ENCODE measurements at places on chromosomes 3 and 15.

DNA sequence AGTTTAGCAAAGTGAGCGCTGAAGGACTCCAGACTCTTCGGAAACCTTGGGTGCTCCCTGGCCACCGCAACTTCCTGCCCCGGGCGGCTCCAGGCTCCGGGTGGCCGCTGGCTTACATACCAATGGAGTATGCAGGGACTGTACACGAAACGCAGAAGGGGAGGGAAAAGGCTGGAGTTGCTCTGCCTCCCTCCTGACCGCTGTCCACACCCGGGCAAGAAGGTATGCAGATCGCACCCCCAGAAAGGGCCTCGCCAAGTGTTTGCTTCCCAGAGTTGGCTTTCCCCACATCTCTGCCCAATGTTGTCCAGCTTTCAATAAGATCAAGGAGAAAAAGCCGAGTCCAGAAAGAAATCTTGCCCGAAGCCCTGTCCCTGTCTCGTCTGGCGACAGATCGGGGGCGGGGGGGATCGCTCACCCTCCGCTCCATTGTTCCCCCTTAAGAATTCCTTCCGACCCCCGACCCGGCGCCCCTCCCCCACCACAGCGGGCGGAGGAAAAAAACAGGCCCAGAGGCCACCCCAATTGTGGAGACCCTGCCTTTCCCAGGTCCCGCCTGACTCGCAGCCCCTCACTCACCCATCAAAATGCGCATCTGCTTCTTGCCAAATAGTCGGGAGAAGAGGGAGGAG, 533 bp downstream of the ARF4 start:
- DNase-seq, result peak; percentile 93

DNA sequence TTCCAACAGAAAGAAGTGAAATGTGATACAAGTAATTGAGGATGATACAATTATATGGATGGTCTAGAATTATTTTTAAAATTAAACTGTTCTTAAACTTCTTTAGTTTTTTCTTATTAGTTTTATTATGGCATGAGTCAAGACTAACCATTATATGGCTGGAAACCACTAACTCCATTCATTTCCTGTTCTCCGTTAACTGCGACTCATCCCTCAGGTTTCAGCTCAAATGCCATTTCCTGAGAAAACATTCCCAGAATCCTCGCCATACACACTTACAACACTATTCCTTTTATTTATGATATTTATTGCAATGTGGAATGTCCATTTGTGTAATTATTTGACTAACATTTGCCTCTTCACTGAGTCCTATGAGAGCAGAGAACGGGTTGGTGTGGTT, 394.1 kb downstream of the SOX2 start:
- DNase-seq, result no peak

- DNase-seq, result no peak
Observed at GRCh38 chr3:45080824-45081223, 54.7 kb downstream of the CLEC3B start.

- peak; percentile 87 for DNase-seq
Observed at GRCh38 chr15:62068071-62068809, 1.5 kb downstream of the C2CD4A start.

- no peak for DNase-seq
Observed at GRCh38 chr3:140529558-140529957, 148.3 kb upstream of the TRIM42 start.

GRCh38 chr15:90620379-90621067, 90.8 kb downstream of the CRTC3 start:
- DNase-seq, result no peak

GRCh38 chr3:186425788-186426730, 64.0 kb upstream of the DGKG start:
- no peak for DNase-seq

GRCh38 chr3:165075695-165076094, 2.6 kb downstream of the SI start:
- no peak for DNase-seq

DNA sequence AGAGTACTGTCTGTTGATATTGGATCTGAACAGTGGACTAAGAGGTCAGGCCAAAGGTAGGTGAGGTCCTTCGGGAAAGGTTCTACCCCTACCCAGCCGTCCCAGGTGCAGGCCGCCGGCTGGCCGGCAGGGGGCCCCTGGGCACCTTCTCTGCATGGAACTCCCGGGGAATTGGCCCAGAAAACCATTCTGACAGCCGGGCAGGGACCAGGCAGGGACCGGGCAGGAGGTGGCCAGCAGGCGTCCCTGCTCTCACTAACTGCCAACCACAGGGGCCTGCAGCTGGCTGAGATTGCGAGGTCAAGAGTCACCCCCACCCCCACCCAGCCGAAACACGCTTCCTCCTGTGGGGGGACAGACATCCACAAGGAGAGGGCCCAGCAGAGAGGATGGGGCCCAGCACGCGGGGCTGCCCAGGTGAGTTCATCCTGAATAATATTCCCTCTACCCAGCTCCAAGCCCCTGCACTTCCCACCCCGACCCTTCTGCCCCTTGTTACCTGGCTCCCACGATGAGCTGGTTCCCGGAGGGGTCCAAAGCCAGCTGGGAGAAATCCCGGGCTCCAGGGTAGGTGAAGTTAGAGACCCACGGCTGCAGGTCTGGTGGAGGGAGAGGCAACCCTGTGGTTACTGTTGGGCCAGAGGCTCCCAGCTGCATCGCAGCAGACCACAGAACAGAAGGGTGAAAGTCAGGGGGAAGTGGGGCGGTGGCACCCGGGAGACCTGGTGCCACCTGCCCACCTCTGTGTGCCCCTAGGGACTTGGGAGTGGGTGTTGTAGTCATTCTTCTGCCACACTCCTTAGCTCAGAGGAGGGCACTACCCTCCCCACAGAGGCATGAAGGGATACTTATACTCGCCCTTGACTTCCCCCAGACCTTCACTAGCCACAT, 84.4 kb downstream of the SEMA5B start:
- DNase-seq, result peak; percentile 83

DNA sequence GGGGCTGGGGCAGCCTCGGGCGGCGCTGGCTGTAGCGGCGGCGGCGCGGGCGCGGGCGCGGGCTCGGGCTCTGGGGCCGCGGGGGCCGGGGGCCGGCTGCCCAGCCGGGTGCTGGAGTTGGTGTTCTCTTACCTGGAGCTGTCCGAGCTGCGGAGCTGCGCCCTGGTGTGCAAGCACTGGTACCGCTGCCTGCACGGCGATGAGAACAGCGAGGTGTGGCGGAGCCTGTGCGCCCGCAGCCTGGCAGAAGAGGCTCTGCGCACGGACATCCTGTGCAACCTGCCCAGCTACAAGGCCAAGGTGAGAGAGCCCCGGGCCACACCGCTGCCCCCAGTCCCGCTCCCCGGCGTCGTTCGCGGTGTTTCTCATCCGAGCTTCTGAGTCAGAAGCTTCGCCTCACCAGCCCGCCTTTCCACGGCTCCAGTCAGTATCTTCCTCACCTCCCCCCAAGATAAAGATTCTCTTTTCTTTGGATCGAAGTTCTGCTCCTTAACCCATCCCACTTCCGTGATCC, 600 bp downstream of the FBXO45 start:
- peak; percentile 80 for DNase-seq

DNA sequence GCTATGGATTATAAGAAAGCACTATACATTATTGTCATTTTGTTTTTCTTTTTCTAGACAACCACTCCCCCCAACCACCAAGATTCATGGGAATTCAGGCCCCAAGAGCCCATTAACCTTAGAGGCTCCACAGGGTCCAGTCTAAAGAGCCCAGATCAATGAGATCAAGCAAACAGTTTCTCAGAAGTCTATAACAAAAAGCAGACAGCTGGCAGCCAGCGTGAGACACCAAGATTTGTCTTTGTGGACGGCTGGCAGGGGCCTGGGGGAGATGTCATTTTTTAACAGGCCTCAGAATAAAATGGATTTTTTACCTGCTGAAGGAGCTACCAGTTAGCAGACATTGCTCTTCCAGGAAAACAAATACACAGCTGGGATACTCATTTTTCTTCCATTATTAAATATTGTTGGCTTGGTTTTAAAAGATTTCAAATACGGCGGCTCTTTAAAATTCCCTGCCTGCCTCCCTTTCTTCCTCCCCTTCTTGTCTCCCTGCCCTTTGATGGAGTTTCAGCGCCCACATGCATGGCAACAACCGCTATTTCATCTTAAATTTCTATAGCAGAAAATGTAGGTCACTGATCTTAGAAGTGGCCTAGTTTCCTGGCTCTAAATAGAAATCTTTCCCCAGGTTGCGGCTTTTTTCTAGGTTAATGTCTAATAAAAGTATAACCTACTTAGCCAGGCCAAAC, 130.6 kb downstream of the FAM174B start:
- no peak for DNase-seq

DNA sequence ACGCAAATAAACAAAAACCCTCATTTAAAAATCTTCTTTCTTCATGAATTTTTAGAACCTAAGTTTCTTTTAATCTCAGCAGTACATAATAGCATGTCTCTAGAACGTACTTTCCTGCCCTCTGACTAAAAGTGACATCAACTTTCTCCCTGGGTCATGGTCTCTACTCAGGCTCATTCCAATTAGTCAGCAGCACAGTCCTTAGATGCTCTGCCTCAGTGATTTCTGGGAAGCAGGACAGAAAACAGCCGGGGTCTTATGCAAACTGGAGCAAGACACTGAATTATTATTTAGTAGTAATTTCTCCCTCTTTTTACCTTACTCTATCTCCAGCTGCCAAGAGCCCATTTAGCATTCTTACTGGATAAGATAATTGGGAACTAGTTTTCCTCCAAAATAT, 365.2 kb downstream of the TUSC7 start:
- DNase-seq, result no peak

DNA sequence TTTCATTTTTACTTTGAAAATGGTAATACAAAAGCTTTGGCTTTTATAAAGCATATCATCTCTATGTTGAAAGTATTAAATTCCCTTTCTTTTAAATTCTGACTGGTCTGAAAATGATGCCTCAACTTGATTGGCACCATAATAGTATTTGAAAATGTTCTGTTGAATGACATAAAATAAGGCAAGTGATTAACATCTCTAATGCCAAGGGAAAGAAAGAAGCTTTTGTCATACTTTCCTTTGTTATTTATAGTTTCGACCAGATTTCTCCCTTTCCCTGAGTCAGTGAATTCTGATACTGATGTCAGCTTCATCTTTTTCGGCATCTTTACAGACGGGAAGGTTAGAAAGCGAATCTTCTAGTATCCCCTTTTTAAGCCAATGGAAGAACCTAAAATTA, 3.4 kb upstream of the AP4E1 start:
- DNase-seq, result no peak

DNA sequence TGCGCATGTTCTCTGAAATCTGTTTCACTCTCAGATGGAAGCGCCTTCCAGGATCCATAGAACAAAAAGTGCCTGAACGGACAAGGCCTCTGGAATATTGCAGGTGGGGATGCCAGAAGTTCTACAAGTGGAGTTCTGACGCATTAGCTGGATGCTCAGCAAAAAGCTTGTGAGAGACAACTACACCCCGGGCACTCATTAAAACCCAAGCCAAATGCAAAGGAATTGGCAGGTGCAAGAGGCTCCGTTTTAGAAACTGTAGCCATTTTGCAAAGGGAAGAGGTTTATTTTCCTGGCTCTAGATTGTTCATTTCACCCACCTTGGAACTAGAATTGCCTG, 35.2 kb upstream of the SLC24A5 start:
- no peak for DNase-seq

DNA sequence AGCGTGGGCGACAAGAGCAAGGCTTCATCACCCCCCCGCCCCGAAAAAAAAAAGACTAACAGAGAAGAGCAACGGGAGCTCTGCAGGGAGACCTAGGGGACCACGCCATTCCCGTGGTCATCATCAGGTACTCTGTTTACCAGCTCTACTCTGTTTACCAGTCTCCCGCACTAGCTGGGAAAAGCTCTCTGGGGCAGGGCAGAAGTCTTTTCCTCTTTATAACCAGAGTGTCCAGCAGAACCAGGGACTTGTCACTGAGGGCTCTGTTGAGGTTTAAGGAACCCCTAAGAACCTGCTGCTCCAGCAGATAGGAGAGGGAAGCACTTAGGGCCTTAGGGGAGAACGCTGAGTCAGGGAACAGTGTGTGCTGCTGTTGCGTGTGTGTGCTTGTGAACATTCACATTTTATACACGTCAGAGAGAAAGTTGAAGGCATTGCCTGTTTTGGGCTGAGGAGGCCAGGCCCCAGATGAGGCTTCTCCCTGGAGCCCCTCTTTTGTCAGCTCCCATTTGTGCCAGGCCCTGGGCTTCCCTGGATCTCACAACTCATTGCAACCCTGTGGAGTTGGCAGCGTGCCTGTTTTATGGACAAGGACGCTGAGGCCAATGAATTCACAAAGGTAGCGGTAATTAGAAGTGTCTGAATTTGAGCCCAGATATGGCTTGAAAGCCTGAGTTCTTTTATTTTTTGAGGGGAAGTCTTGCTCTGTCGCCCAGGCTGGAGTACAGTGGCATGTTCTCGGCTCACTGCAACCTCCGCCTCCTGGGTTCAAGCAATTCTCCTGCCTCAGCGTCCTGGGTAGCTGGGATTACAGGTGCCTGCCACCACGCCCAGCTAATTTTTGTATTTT, 24.2 kb upstream of the ERICH6 start:
- no peak for DNase-seq

DNA sequence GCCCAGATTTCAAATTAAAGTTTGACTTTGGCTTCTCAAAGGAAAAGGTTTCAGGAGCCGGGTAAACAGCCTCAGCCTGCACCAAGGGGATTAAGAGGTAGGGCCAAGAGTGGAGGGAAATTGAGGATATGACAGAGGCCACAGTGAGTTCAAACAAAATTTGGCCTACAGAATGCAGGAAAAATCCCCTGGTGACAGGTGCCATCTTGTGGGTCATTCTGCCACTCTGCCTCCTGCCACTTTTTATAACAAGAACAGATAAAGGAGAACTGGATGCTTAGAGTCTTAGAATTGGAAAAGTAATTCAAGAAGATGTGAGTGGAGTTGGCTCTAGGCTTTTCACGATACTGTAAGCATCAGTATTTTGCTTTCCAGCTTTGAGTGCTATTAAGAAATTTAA, 253.2 kb downstream of the NR2F2 start:
- DNase-seq, result no peak

DNA sequence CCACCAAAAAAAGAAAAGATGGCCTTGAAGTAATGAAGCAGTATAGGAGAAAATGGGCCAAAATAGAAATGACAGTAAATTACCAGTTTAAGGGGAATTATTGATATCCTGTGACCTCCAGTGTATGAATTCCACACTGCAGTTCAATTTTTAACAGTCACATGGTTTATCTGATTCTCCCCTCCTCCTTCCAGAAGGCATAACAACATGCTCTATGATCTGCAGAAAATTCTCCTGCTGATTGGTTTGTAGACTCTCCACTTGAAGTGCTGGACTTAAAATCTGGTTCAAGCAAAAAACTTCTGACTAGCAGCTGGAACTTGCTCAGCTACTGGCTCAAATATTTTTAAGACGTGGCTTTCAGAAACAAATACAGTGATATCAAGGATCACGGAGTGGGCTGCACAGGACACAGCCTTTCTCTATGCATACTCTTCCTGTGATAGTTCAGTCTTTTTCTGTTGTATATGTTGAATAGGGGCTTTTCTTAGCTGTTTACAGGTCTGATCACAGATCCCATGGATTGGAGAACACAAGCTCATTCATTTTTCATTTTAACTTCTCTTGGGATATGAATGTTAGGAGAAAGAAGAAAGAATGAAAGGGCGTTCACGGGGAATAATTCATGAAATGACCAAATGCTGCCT, 211.5 kb downstream of the LSAMP start:
- DNase-seq, result no peak

- no peak for DNase-seq
Observed at GRCh38 chr3:37627951-37628620, 233.6 kb upstream of the CTDSPL start.

Measured in posterior vena cava (tissue), 2 donors.